ENCODE measurements at places on chromosomes 7 and 10. TPM values are rescaled to one million over a fixed set of nuclear protein-coding genes. Genes with fewer than 3 reads are reported as not detected.

Gene PLXDC2
- 25.3 TPM for total RNA-seq

Gene PAPOLB
- total RNA-seq = 1.9 TPM

Gene TCAF2
- total RNA-seq = 6.7 TPM

Gene LRRC18
- total RNA-seq = 0.48 TPM

Gene PDSS1
- total RNA-seq = 12.8 TPM

Gene NPFFR1
- total RNA-seq = 1.2 TPM

Gene HACD1
- total RNA-seq = 47.2 TPM

Data from umbilical cord (tissue), 2 donors.